NCI-H748 treated with DMSO at 0.1 percent for 48 hours (cell line): ENCODE measurements at places on chromosomes 3 and 15.

GRCh38 chr3:187198490-187198889, 1.2 kb downstream of the RTP1 start:
- no peak for DNase-seq

GRCh38 chr3:178147001-178147400, 389.2 kb upstream of the KCNMB2 start:
- no peak for DNase-seq

DNA sequence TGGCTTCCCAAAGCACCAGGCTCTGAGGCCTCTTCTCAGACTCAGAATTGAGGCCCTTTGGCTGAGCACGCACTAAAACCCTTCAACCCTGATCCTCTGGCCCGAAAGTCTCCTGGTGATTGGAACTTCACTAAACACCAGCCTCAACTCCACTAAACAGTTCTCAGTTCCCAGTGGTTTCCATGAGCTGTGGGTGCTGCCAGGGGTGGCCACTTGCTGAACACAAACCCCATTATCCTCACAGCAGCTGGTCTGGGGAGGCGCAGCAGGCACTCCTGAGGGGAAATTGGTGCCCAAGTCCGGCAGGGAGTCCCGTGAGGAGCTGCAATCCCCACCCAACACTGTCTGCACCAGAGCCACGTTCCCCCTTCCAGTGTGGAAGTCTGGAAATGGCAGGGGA, 3.8 kb upstream of the CLK3 start:
- DNase-seq, result no peak

- DNase-seq, result no peak
Measured at GRCh38 chr3:146561879-146562278, 17.5 kb upstream of the PLSCR1 start.
